Stomach (tissue), 19 donors: ENCODE measurements at places on chromosomes 12 and 14. TPM values are rescaled to one million over a fixed set of nuclear protein-coding genes. Genes with fewer than 3 reads are reported as not detected.
A peak's percentile ranks its signal among the peaks of the same experiment; 100 is the strongest.

DNA sequence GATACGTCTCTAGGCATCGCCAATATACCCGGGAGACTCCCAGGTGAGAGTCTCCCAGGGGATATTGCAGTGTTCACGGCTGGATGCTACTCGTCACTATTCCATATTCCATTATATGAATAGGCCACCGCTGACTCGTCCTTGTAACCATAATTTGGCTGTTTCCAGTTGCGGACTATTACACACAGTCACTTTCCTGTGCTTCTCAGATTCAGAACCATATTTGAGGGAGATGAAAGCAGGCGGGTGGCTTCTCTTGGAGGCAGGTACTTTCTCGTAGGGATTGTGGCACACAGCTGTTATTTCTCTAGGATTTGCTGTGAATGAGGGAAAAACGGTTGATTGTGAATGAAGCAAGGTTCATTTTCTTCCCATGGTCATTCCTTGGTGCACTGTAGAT, 73.0 kb downstream of the ADGRD1 start:
- no peak for DNase-seq

DNA sequence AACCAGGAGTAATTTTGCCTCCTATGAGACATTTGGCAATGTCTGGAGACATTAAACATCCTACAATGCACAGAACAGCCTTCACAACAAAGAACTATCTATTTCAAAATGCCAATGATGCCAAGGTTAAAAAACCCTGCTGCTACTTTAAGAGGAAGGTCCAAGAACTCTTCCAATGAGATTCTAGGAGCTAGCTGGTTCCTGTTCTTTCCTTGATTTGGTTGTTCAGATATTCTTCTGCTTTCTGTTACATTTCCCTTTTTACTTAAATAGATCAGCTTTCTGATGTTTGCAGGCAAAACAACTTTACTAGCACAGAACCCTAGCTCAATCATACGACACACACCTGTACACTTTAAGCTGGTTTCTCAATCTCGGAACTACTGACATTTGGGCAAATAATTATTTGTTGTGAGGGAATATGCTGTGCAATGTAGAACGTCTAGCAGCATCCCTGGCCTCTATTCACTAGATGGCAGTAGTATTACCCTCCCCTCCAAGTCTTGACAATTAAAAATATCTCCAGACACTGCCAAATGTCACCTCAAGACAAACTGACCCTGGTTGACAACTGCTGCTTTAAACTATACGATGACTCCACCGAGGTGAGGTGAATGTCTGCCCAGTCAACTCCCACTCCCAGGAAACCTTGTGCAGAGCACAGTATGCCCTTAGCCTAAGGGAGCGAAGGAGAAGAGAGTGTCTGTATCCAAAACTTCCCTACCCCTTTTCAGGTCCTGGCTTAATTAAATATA, 4.4 kb downstream of the BLTP3B start:
- peak; percentile 38 for DNase-seq

GRCh38 chr12:49260166-49260565, 4.7 kb upstream of the TUBA1C start:
- peak; percentile 73 for DNase-seq

DNA sequence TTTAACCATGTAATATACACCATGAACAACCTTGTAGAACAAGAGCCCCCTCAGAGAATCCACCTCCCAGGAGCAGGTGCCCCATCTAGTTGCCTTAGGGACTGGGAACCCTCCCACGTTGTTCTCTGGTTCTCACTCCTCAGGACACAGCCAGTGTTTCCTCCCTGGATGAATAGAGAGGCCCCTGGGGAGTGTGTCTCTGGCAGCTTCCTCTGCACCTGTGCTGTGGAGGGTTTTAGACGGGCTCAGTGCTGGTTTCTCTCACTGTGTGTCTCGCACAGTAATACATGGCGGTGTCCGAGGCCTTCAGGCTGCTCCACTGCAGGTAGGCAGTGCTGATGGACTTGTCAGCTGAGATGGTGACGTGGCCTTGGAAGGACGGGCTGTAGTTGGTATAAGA, 581.3 kb downstream of the TMEM121 start:
- DNase-seq = no peak

- DNase-seq = no peak
Observed at GRCh38 chr12:54040148-54040494, 7.3 kb downstream of the HOXC5 start.

DNA sequence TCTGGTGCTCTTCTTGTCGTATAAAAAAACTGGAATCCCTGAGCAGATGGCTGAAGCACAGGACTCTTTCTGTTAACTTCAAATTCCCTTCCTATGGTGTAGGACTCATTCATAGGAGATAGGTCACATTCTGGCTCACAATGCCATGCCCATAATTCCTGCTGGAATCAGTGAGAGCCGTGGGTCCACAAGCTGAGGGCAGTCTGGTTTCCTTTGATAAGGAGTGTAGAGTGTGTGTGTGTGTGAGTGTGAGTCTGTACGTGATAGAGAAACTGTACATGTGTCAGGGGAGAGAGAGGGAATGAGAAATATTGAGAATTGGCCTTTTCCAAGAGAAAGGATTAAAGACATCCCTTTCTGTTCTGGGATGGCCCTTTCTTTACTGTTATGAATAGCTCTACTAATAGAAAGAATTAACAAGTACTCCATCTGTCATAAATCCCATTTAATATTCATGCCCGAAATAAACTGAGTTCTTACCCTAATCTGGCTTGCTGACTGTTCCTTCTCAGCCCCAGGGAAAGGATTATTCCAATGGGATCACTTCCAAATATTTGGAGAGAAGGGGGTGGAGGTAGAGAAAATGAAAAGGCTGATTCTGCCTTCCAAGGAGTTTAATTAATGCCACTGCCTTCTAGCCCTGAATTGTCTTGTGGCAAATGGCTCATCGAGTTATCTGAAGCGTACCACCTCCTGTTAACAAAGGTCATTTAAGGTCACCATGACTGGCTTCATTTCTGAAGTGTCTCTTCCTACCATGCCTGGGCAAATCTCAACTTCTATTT, 79.0 kb downstream of the TMX1 start:
- DNase-seq = no peak

DNA sequence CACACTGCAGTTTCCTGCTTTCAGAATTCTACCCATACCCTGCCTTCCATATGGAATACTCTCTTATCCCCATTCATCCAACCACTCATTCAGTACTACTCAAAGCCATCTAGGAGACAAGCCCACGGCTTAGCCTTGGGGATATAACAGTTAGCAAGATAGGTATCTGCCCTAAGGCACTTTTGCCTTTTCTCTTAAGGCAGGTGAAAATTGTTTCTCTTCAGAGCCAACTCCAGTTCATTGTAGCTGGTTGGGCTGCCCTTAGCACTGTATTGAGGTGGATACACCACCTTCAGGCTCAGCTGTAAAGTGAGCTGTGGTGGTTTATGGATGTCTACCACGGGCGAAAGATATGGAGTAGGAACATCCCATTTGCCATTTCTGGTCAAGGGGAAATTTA, 729.7 kb upstream of the TBX3 start:
- no peak for DNase-seq

DNA sequence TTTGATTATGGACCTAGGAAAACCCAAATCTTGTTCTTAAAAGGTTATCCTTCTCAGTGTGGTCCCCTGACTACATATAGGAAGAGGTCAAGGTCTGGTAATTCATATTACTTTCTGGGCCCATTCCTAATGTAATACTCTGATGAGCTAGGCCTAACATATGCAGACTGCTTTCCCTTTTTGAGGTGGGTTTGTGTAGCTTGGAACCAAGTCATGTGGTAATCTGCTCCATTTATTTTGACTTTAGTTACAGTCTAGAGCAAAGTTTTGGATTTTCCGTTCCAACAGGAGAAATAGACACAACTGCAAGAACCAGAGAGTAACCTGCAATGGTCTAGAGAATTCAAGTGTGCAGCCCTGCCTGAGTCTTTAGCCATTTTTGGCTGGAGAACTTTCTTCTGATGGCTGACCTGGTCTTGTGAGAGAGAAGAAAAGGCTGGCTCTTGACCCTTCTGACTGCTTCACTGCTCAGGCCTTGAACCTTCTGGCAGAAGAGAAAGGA, 22.5 kb downstream of the TTC6 start:
- DNase-seq = no peak

GRCh38 chr12:49622501-49623141, 740 bp upstream of the PRPF40B start:
- peak; percentile 39 for DNase-seq

- no peak for DNase-seq
Observed at GRCh38 chr12:47982311-47982710, 18.9 kb downstream of the TMEM106C start.

DNA sequence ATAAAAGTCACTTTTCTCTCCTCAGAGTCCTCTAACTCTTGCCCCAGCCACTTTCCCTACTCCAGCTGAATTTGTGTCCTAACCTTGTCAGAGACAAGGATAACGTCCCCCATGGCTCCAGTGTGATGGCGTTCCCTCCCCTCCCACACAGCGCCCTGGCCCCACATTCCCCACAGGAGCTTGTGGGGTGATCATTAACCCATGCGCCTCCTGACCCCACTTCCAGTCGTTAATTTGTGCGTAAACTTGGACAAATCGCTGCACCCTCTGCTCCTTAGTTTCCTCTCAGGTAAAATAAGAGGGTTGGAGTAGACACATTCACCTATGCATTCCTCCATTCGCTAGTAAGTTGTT, 22.9 kb upstream of the BCDIN3D start:
- DNase-seq = no peak

DNA sequence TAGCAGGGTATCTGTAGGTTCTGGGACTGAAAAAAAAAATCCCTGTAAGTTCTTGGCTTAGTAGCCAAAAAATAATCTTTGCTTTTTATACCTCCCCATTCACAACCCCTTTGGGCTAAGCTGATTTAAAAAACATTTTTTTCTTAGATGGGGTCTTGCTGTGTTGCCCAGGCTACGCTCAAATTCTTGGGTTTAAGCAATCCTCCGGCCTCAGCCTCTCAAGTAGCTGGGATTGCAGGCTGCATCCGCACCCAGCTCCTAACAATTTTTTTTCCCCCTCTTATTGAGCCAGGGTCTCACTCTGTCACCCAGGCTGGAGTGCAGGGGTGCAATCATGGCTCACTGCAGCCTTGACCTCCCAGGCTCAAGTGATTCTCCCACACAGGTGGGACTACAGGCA, 9.1 kb upstream of the ISM2 start:
- no peak for DNase-seq

GRCh38 chr12:117587631-117588287, 226.3 kb upstream of the NOS1 start:
- DNase-seq = peak; percentile 66

GRCh38 chr14:92649934-92650545, 98.4 kb downstream of the LGMN start:
- DNase-seq = peak; percentile 57

- no peak for DNase-seq
Observed at GRCh38 chr14:62956413-62956812, 88.8 kb downstream of the KCNH5 start.

GRCh38 chr14:52911904-52912303, 38.9 kb downstream of the FERMT2 start:
- DNase-seq = no peak

GRCh38 chr12:131251336-131252101, 297.8 kb downstream of the ADGRD1 start:
- no peak for DNase-seq

DNA sequence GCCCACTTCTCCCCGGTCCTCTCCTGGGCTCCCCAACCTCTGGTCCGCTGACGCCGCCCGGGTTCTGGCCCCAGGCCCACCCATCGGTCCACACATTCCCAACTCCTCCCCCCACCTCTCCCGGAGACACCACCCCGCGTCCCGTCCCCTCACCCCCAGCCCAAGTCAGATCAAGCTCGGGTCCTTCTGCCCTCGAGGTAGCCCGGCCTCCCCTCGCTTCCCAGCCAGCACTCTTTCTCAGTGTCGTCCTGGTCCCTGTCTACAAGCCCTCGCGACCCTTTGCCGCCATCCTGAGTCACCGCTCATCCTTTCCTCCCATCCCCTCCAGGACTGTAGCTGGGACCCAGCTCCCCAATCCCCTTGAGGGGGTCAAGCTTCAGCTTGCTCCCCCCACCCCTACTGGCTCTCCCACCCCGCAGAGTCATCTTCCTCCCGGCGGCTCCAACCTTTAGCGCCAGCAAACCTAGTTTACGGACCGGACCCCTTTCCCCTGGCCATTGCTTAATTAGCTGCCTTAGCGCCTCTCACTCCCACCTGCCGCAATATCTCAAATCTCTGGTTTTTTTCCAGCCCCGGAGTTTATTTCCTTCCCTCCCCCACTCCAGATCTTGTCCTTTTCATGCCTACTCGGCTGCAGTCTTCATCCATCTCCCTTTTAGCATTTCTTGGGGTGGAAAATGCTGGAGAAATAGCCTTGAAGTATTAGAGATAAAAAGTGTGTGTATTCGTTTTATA, 1.1 kb downstream of the PPP4R4 start:
- DNase-seq = peak; percentile 42

- no peak for DNase-seq
Observed at GRCh38 chr14:96501217-96501739, 904 bp upstream of the PAPOLA start.

NPAS3 gene
- not detected for total RNA-seq

HCAR2 gene
- total RNA-seq = 0.18 TPM

SLC4A8 gene
- total RNA-seq = 0.45 TPM

SMOC1 gene
- total RNA-seq = 2.8 TPM

PRR13 gene
- total RNA-seq = 105 TPM

SLC5A8 gene
- total RNA-seq = not detected

MEG3 gene
- 74.7 TPM for total RNA-seq

BATF gene
- total RNA-seq = 4.7 TPM

TAS2R7 gene
- total RNA-seq = not detected

ITGB7 gene
- 29.5 TPM for total RNA-seq

SCN8A gene
- 14.0 TPM for total RNA-seq

LMNTD1 gene
- total RNA-seq = not detected

INHBC gene
- total RNA-seq = not detected

KCNK13 gene
- 0.55 TPM for total RNA-seq

TMEM106C gene
- total RNA-seq = 29.8 TPM

SERPINA10 gene
- not detected for total RNA-seq

CATSPERB gene
- 17.3 TPM for total RNA-seq

ZC2HC1C gene
- total RNA-seq = not detected

IL22 gene
- total RNA-seq = not detected
